Stimulated activated CD8-positive, alpha-beta memory T cell treated with anti-CD3 and anti-CD28 coated beads, Interleukin-2, amount 100 ng/mL, for 48 hours (primary cell): ENCODE measurements at places on chromosomes 7 and 10.

DNA sequence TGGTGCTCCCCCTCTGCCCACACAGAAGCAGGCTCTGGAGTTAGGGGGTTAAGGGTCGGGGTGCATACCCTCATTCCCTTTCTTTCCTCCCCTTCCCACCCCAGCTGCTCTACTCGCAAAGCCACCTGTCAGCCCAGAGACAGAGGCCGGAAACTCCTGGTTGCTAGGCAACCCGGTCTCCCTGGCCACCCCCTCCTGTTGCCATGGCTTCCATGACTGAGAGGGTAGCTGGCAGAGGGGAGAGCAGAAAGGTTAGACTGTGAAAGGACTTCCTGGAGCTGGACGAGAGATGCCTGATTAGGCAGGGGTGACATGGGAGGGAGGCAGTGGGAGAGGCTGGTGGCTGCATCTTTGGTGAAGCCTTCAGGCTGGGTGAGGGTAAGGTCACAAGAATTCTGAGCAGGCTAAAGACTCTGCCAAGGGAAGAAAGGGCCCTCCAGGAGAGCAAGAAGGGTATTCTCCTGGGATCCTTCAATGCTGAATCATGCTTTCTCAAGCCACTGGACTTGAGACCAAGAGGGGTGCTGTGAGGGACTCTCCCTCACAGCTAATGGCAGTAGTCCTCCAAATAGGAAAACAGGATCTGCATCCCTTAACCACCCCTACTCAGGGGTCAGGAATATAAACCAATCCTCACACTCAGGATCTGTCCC lies 5.4 kb downstream of the PSD start:
- DNase-seq: no peak

GRCh38 chr10:73909540-73910115 lies 1.3 kb upstream of the PLAU start:
- DNase-seq: no peak

- DNase-seq: no peak
Observed at GRCh38 chr7:114554781-114555537, 140.3 kb downstream of the FOXP2 start.

DNA sequence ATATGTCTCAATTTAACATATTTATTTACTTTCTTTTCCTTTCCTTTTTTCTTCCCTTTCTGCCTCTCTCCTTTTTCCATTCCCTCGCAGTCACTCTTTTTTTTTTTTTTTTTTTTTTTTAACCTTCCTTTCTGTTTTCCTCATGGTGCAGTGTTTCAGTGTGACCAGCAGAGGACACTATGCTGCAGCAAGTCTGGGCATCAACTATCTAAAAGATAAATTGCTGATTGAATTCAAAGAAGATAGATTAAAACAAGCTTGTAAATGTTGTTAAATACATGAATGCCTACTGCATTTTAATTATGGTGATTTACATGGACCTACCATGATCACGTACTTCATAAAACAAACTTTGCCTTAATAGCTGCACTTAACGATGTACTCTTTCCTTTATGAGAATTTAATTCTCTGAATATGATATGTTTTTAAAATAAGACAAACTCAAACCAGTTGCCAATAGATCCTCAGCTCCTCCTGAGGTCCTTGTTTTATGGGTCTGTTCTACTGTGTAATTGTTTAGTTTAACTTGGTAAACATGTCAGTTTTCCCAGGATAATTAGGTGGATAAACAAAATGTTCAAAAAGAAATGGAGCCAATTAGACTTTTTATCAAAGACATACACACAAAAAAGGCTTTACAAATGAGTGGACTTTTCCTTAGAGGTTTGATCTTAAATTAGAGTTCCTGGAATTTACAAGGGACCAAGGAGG lies 101.0 kb upstream of the AGR3 start:
- no peak for DNase-seq

GRCh38 chr7:32489788-32490126 lies 423 bp downstream of the LSM5 start:
- no peak for DNase-seq

GRCh38 chr10:71893920-71894319 lies 42.9 kb upstream of the PSAP start:
- no peak for DNase-seq

- DNase-seq: no peak
Observed at GRCh38 chr7:22256541-22257096, 100.3 kb downstream of the RAPGEF5 start.

GRCh38 chr7:155108144-155108901 lies 38.2 kb downstream of the HTR5A start:
- no peak for DNase-seq

DNA sequence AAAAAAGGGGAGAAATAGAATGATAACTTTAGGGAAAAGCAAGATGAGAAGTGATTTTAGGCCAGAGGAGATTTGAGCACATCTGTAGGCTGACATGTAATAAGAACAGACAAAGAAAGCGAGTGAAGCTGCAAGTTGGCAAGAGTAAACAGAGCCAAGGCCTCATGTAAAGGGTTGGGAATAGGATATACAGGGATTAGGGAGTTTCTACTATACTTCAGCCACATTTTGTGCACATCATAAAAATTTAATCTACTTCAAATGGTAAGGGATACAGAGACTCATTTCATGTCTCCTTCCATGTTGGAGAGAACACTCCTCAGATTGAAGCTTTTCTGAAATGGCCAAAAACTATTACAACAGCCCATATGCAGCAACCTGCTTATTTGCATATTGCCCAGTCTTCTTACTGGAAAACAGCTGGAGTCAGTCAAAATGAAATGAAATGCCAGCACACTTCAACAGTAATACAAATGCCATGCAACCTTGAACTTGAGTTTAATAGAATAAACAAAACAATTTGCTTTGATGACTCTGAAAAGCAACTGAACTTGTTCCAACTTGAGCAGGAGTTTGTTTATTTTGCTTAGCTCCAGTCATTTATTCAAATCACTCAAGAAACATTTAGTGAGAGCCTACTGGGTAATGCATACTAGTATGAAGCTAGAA lies 49.9 kb downstream of the NRCAM start:
- DNase-seq: no peak

GRCh38 chr7:112986256-112987031 lies 100.2 kb downstream of the GPR85 start:
- no peak for DNase-seq

GRCh38 chr10:133388973-133389818 lies 4.8 kb upstream of the MTG1 start:
- no peak for DNase-seq

DNA sequence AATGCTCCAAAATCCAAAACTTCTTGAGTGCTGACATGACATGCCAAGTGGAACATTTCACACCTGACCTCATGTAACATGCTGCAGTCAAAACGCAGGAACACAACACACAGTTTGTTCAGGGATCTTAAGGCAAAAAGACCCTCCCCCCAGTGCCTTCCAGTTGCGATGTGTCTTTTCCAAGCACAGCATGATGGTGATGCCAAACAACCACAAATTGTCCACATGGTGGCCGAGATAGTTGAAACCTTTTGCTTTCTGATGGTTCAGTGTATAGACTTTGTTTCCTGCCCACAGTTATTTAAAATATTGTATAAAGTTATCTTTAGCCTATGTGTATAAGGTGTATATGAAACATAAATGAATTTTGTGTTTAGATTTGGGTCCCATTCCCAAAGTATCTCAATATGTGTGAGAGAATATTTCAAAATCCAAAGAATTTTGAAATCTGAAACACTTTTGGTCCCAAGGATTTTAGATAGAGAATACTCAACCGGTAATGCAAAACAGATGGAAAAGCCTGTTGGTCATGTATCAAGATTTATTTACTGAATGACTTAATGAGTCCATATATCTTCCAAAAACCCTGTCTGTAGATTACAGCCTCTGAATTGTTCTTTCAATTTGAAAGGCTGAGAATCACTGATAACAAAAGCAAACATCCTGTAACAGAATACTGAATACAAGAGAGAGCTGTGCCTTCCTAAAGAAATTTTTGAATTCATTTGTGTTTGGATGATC lies 93.4 kb upstream of the OIT3 start:
- no peak for DNase-seq

DNA sequence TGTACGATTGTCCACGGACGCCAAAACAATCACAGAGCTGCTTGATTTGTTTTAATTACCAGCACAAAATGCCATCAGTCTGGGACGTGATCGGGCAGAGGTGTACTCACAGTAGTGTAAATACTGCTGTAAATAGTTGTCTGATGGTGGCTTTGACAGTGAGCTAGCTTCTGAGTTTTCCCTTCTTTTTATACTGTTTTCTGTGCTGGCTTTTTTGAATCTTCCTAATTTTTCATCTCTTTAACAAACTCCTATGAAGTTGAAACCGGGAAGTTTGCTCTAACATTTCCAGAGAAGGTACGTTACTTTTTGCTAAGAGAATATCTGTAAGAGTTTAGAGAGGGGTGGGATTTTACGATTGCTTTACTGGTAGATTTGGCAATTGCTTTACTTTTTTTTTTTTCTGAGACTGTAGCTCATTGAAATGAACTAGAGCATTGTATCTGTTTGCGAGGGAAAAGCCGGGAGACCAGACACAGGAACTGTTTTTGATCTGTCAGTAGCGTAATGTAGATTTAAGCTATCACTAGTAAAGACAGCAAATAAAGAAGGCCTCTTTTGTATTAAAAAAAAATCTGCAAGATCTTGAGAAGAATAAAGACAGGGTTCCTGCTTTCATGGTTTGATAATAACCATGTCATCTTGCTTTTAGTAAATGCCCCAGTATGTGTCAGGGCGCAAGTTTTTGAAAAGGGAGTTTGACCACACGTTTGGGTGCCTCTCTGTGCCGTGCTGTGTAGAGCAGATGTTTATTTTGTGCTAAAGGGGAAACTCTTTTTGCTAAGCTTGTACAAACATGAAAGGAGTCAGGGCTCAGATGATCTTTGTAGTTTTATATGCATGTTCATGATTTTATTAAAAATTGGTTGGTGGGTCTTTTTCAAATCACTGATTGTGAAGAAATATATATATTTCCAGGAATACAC lies 712 bp downstream of the FOXP2 start:
- DNase-seq: no peak

GRCh38 chr7:155336812-155337602 lies 39.3 kb downstream of the INSIG1 start:
- DNase-seq: no peak

- no peak for DNase-seq
Observed at GRCh38 chr10:3754727-3755439, 30.1 kb downstream of the KLF6 start.

DNA sequence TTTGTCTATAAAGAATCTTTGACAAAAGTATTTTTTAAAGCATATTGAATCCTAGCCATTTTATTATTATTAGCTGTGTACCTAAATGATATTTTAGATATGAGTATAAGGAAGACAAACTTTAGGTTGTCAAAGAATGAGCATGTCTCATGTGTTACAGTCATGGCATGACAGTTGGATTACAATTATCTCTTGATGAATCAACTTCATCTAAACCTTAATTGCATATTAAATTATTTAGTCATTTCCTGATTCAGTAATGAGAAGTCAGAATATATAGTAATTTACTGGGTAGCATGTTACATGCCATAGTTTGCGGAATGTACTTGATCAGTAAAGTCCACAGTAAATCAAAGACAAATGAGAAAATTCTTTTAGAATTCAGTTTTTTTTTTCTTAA lies 59.2 kb downstream of the MAPK8 start:
- no peak for DNase-seq

GRCh38 chr7:88254721-88255424 lies 35.0 kb upstream of the SRI start:
- DNase-seq: no peak

- DNase-seq: no peak
Observed at GRCh38 chr10:42428534-42428933, 209.8 kb downstream of the ZNF33B start.

DNA sequence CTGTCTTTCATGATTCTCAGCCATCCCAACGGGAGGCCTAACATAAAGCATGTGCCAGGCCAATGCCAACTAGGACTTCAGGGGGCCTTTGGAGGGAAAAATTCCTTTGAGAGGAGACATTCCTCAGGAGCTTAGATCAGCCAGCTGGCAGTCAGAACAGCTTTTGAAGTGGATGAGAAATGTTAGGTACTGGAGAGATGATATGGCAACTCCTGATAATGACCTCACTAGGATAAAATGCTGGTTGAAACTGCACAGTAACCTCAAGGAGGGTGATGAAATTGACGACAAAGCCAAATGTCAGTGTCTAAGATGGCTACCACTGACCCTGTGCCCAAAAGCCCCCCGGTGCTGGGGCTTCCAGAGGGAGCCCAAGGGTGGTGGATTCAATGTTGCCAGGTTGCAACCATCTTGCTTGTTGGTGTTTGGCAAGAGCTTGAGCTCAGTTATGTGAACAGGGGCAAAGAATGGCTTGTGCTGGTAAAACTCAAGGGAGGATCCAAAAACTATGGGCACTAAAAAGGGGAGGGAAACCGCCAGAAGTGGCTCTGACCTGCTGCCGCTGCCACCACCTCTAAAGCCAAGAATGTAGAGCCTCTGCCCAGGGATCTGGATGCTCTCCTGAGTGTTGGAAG lies 121.2 kb downstream of the UBE2H start:
- DNase-seq: no peak

GRCh38 chr10:109587366-109587765 lies 335.9 kb downstream of the XPNPEP1 start:
- DNase-seq: no peak

- peak; percentile 29 for DNase-seq
Observed at GRCh38 chr7:104848138-104848990, 165.6 kb upstream of the KMT2E start.

- DNase-seq: no peak
Observed at GRCh38 chr7:134645935-134646334, 718 bp upstream of the BPGM start.

- DNase-seq: no peak
Observed at GRCh38 chr7:1947586-1948217, 277.6 kb downstream of the ELFN1 start.

- no peak for DNase-seq
Observed at GRCh38 chr7:132446666-132447278, 129.5 kb downstream of the PLXNA4 start.
